ENCODE measurements at places on chromosomes 1 and 21.

DNA sequence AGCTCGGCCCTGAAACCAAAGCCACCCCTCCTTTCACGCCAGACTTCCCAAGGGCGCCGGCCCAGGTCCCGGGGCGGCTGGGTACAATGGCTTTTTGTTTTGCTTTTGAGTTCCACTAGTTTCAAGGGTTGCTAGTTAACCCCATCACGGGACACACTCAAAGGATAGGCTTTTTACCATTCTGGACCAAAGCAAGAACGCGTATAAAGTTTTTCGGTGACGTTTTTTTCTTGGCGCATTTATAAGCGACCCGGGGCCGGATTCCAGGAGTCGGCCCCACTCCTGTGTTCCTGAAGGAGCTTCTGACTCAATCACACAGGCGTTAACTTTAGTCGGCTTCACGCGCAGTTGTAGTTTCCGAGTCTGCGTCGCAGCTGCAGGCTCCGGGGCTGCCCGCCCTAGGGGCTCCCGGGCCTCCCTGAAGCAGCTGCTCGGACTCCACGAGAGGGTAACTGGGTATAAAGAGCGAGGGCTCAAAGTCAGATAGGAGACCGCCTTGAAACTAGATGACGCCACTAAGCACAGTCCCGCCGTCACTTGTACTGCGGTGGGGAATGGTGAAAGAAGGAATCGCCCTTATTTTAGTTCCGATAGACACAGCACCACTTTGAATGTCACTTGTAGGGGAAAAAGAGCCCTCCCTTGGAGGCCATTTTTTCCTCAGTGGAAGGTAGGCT lies 707 bp upstream of the KLHL21 start:
- peak; percentile 75 for DNase-seq

DNA sequence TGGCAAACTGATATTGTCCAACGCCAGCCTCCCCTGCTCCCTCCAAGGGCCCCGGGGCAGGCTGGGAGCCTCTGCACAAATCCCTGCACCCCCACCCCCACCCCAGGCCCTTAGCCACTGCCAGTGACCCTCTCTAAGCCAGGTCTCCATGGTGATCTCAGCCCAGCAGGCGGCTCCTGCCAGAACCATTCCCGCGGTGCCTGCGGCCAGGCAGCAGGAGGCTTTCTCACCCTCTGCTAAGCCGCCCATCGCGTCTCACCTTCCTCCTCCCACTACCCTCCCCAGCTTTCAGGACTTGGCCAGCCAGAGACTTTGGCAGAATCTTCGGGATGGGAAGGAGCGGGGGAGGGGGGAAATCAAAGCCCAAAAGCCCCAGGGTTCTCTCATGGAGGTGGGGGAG lies 46.8 kb upstream of the WASF2 start:
- DNase-seq: peak; percentile 74

GRCh38 chr1:160112357-160112756 lies 3.2 kb upstream of the ATP1A2 start:
- no peak for DNase-seq

DNA sequence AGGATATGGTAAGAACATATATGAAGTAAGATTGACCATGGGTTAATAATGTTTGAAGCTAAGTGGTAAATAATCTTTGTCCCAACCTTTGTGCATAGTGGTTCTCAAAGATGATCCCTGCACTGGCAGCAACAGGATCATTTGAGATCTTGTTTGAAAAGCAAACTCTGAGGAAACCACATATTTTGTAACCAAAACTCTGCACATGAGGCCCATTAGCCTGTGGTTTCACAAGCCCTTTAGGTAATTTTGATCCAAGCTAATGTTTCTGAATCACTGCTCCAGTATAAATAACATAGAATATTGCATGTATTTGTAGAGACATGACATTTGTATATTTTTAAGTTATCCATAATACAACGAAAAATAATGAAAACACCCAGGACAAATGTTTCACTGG lies 147.9 kb upstream of the RGS18 start:
- no peak for DNase-seq

DNA sequence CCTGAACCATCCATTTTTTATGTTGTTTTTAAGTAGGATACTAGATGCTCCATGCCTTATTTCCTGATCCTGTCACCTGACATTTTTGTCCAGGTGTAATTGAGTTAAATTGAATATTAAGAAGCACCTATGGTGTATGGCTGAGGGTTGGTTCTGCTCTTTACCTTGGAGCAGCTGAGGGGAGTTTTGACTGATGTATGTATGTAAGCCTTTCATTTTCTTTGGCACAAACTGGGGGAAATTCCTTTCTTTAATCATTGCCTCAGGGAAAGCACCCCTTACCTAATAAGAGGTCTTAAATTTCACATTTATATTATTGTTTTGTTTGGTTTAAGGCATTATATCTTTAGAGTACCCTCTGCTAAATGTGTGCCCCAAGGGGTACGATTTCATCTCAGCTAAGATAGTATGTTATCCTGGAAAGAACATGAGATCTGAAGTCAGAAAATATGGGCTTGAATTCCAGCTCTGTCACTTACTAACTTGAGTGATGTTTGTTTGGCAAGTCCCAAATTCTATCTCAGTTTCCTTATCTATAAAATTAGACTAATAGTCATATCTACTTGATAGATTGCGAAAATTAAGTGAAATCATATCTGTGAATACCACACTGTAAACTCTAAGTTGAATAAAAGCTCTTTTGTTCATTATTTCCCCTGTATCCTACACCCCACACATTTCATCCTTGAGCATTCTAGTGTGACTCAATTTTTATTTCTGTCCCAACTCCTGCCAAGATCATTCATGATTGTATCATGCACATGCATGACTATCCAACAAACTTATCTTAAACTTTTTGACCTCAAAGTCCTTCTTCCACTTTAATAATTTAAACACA lies 57.7 kb upstream of the NUF2 start:
- DNase-seq: no peak

DNA sequence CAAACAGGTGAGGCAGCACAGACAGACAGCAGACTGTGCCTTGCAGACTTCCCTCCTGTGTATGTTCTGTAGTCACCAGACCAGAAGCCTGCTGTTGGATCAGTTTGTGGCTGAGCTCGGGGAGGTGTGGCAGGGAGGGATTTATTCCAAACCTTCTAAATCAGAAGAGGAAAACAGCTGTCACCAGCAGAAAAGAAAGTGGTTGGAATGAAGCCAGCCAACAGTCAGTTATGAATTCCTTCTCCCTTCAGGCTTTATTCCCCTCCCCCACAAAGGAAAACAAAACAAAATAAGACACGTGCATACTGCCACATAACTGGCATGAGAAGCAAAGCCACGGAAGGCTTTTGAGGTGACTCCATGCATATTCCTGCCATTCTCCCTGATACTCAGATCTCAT lies 19.0 kb upstream of the PIGV start:
- DNase-seq: no peak

GRCh38 chr1:125065092-125065820 lies 3880.5 kb downstream of the SRGAP2C start:
- no peak for DNase-seq

DNA sequence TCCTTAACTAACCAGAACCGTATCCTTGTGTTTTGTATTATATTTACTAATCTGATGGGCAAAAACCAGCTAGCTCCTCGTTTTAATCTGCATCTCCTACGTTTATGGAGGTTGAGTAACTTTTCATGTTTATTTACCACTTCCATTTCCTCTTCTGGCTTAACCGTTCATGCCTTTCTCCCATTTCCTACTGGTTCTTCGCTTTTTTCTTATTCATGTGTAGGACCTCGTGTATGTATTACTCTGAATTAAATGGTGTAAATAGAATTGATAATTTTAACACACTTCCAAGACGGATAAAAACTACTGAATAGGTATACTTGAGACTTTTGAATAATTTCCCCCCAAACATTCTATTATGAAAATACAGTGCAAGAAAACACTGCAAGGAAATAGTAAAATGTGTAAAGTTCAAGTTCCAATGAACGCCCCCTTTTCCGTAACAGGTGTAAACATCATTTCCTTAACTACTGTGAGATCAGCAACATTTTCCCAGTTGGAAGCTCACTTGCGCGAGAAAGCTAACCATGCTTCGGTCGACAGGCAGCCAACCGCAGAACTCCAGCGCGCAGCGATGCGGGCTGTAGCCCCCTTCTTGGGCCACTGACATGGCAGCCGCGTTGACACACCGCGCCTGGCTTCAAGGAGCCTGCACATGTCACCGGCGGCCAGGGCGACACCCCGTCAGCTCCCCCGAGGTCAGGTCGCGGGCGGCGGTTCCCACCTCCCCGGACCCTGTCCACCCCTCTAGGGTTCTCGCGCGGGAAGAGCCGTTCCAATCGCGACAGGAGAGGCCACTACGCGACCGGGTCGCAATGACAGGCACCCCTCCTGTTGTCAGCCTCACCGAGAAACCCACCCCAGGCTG lies 816 bp downstream of the EDEM3 start:
- DNase-seq: peak; percentile 50

DNA sequence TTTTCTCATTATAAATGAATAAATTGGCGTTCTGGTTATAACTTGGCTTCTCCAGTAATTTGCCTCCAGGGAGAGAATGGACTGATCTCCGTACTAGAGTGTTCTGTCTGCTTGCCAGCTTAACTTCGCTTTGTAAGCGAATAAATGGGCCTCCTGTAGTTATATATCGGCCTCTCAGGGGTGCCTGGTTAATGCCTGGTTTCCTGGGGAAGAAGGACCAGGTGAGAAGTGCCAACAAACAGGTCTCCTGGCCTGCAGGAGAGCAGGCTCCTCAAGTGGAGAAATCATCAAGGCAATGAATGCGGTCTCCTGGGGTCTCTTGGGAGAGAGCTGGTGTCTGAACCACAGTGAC lies 107.4 kb upstream of the SERBP1 start:
- DNase-seq: no peak

GRCh38 chr1:160858507-160858906 lies 4.2 kb downstream of the CD244 start:
- no peak for DNase-seq

- no peak for DNase-seq
Measured at GRCh38 chr1:77170687-77171086, 48.5 kb downstream of the PIGK start.

GRCh38 chr1:24506691-24507381 lies 4.2 kb downstream of the RCAN3 start:
- DNase-seq: no peak

GRCh38 chr1:168410464-168410863 lies 129.8 kb downstream of the TBX19 start:
- no peak for DNase-seq

DNA sequence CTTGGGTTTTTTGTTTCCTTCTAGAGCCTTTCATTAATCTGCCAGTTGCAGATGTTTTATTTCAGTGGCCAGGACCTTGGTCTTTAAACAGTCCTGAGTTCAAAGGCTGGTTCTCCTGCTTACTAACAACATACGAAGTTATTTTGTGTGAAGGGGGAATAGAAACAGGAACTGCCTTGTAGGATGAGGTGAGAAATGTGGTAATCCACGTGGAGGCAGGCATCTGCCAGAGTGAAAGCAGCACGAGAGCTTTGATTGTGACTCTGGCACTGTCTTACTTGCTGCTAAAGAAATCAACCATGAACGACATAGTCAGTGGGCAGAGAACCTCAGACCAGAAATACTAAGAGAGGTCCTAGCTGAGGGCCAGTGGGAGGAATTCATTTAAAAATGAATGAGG lies 30.4 kb downstream of the TMEM63A start:
- DNase-seq: no peak

GRCh38 chr1:53896635-53897229 lies 2.7 kb downstream of the DIO1 start:
- no peak for DNase-seq

DNA sequence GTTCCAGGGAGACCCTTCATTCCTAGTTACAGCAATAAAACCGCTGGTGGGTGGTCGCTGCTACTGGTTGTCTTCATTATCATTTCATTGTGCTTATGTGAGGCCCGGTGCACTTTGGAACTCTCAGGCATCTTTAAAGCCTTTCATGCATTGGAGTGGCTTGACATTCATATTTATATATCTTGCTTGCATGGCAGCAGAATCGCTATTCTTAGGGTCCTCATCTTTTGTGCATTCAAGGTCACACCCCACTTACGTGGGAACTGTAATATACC lies 110.1 kb downstream of the ZBTB18 start:
- no peak for DNase-seq

DNA sequence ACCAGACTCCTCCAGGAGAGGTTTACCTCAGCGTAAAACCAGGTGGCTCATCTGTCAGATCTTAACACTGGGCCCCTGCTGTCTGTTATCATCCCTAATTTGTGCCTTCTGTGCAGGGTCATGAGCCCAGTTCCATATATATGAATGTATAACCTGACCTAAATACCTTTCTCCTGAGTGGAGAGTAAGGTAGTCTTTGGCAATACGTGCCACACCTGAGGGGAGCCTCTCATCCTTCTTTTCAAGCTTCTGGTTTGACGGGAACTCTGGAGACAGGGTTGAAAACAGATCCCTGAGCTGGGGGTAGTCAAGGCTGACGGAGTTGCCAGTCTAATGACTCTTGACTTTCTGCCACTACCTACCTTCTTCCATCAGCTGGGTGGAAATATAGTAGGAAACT lies 4.1 kb downstream of the SFT2D2 start:
- no peak for DNase-seq

GRCh38 chr1:227562037-227562436 lies 1.3 kb upstream of the ZNF678 start:
- no peak for DNase-seq

- DNase-seq: peak; percentile 30
Measured at GRCh38 chr1:204685236-204686006, at the start of gene LRRN2. Gene LRRN2, minus strand, starts transcription at chr1:204685738. Its CDS starts 65,746 bp downstream, at chr1:204619992.

DNA sequence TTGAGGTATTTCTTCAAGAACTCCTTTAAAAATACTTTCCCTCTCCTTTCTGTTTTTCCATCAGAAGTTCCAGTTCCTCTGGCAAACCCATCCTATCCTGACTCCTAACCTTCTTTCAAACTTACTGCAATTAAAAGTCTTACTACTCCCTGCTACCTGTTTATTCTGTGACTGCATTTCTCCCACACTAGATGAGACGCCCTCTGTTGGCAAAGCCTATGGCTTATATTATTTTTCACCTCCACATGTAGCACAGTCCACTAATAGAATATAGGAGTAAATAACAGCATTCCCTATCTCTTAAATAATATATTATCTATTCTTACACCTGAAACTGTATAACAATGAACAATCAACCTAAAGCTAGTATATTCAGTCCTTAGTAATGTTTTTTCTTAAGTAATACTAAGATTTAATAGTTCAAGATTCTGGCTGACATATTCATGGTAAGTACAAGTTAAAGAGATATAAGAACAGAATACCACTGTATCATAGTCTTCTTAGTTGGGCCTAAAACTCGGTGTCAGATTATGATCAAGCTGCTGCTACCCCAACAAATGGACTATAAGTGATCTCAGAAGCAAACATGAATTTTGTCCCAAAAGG lies 54.8 kb downstream of the RAB3GAP2 start:
- DNase-seq: no peak

GRCh38 chr1:53576866-53577760 lies 117.9 kb downstream of the DMRTB1 start:
- no peak for DNase-seq
